Prostate gland (tissue), 2 donors: ENCODE measurements at places on chromosomes 16 and 17.

DNA sequence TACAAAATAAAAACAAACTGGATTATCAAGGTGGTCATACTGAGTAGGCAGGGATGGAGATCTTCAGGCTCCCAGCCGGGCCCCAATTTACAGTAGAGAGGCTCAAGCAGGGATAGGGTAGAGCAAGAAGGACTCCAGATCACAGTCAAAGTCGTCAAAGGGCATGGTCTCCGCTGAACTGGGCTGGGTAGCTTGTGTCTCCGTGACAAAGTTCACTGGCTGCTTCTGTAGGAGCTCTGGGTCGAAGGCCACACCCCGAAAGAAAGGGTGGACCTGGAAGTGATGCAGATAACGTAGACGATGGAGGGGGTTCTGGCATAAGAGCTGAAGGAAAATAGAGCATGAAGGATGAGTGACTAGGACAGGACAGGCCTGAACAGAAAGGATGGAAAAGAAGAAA, 3.6 kb downstream of the RSKR start:
- no peak for DNase-seq

DNA sequence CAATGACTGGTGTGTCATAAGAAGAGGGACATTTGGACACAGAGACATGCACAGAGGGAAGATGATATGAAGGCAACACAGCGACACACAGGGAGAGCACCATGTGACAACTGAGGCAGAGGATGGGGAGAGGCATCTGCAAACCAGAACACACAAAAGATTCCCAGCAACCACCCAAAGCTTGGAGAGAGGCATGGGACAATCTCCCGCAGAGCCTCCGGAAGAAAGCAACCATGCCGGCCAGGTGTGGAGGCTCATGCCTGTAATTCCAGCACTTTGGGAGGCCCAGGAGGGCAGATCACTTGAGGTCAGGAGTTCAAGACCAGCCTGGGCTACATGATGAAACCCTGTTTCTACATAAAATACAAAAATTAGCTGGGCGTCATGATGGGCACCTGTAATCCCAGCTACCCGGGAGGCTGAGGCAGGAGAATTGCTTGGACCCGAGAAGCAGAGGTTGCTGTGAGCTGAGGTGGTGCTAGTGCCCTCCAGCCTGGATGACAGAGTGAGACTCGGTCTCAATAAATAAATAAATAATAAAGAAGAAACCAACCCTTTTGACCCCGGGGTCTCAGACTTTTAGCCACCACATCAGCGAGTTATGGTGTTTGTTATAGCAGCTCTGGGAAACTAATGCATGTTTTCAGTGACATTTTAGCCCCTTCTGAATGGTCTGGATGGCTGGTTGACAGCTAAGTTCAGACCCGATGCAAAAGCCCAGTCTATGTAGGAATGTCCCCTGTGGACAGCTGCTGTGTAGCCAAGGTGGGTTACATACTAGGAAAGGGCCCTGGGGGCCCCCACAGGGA, 13.8 kb upstream of the PLCG2 start:
- DNase-seq = no peak

- no peak for DNase-seq
These were observed 23.3 kb downstream of the MEAK7 start for GRCh38 chr16:84481051-84481735.

- DNase-seq = no peak
These were observed 706 bp downstream of the TEN1 start for GRCh38 chr17:75979705-75980187.

- no peak for DNase-seq
These were observed 84.7 kb downstream of the TUBD1 start for GRCh38 chr17:59807892-59808509.

DNA sequence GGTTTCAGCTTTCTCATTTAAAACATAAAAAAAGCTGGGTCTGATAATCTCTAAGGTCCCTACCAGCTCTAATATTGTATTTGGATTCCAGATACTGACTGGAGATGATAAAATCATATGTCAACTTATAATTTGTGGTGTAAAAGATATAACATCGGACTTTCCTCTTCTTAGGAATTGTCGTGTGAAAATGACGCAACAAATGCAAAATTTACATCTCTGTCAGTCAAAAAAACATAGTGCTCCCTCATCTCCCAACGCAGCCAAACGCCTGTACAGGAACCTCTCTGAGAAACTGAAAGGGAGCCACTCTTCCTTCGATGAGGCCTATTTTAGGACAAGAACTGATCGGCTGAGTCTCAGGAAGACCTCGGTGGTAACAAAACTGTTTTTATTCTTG, 197.3 kb downstream of the ANKFN1 start:
- DNase-seq = no peak

- DNase-seq = no peak
These were observed 106.9 kb downstream of the SYCE1L start for GRCh38 chr16:77306075-77306474.

DNA sequence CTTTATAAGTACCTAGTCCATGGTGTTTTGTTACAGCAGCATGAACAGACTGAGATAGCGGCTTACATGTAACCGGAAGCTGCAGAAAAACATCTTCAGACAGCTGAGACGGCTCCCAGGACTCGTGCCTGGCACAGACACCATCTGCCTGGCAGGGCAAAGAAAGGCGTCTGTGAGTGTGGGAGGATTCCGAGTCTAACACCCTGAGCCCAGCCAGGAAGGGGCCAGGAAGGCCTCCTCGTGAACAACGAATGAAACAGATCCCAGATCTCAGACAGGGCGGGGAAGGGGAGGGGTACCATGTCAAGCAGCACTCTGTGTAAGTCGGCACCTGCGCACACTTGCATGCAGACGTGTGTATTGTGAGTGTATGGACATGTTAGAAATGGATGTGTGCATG, 4.4 kb upstream of the CSNK1D start:
- DNase-seq = no peak

DNA sequence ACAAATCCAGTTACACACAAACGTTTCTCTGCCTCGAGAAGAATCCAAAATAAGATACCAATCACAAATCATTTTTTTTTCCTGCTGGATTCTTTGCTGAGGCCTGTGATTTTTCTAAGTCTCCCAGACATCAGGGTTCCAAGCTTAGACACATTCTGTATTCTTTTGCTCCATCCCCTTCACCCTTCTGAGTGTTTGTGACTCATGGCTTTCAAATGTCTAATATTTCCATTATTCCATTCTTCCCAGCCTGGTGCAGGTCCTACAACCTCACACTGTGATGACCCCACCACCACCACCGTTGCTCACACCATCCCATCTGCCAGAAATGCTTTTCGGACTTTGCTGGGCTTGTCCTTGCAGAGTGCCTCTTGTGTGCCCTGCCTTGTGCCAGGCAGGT, 480.1 kb downstream of the SOX9 start:
- no peak for DNase-seq

- DNase-seq = no peak
These were observed 413.4 kb downstream of the CDH13 start for GRCh38 chr16:83040174-83040573.

DNA sequence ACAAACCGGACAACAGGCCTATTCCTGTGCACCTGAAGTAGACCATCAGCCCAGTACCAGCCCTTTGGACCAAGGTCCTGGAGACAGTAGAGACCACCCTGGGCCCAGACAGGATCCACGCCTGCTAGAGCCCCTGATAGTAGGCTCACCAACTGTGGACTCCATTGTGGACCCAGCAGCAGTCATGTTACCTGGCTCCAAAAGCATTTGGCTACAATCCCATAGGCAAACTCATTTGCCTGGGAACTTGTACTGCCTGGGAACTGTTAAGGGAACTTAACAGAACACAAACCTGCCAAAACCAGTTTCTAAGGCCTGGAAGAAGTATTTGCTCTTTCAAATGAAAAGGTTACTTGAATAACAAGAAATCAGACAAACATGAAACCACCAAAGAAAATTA, 10.0 kb upstream of the ACSM1 start:
- peak; percentile 79 for DNase-seq

DNA sequence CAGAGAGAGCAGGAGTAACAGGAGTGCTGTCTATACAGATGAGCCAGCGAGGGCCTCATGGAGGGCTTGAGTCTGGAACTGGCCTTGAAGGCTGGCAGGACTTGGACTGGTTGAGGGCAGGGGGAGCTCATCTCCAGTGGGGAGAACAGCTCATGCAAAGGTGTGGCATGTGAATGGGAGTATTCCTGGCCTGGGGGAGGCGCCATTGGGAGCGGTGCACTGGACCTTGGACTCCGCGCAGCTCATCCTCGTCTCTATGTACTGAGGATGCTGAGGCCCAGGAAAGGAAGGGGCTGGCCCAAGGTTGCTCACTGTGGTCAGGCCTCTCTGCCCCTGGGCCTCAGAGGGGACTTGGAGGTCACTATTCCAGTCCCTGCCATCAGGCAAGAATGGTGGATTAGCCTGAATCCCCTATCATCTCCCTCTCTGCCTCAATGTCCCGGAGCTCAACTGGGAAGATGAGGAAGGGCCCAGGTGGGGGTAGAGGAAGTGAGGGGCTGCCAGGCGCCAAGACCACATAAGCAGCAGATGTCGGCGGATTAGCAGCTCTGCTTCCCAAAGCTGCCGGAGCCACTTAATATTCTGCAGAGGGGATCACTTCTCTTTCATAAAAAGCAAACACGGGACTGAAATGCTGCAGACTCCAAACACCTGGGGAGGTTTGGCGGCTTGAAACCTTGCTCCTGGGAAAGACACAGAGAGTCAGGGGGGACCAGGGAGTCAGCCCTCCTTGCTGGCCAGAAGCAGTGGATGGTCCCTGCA, 88.9 kb downstream of the SDK2 start:
- DNase-seq = no peak

DNA sequence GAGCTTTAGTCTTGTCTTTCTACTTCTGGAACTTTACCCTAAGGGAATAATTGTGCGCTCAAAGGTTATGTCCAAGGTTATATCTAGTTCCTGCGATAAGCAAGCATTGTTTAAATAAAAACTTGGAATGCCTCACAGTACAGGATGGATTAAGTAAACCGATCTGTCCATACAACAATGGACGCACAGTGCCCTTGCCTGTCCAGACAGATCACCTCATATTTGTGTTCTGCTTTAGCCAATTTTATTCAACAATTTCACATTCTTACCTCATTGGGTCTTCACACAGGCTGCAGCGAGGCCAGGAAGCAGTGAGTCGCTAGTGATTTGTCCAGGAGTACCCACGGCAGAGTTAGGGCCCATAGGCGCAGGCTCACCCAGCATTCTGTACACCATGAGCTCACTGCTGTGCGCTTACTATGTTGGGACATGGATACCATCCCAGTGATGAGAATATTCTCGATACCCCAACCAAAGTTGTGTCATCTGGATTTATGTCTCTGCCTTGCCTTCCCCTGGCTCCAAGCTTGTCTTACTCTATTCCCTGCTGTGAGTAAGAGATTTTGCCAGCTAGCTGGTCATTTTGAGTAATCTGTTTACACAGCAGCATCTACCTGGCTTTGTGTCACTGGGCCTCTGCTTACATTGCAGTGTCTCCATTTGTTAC, 39.8 kb downstream of the USP43 start:
- peak; percentile 80 for DNase-seq

DNA sequence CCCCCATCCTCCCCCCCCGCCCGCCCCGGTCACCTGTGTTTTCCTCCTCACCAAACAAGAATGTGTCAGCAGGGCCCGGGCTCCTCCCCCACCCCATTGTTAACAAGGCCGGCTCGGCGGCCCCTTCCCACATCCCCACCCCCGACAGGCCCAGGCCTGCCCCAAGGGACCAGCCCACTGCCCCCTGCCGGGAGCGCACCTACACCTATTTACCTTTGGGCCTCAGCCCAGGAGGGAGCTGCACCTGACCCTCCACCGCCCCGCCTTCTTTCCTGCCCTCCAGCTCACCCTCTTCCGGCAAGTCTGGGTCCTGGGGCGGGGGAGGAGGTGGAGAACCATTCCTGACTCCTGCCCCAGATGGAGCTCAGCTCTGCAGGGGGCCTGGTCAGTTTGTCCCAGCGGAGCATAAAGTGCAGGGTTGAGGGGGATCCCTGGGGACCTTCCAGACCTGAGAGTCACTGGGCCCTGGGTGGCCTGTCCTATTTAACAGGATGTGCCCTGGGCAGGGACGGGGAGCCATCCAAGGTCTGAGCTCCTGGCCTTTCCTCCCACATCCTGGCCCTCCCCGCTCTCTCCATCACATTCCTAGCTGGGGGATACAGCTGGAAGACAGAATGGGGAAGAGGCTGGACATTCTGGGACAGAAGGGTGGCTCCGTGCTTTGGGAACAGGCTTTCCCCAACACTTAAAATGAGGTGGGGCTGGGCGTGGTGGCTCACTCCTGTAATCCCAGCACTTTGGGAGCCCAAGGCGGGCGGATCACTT, 8.3 kb downstream of the FOXJ1 start:
- DNase-seq = peak; percentile 79

GRCh38 chr17:51132964-51133319, 12.3 kb upstream of the SPAG9 start:
- no peak for DNase-seq

DNA sequence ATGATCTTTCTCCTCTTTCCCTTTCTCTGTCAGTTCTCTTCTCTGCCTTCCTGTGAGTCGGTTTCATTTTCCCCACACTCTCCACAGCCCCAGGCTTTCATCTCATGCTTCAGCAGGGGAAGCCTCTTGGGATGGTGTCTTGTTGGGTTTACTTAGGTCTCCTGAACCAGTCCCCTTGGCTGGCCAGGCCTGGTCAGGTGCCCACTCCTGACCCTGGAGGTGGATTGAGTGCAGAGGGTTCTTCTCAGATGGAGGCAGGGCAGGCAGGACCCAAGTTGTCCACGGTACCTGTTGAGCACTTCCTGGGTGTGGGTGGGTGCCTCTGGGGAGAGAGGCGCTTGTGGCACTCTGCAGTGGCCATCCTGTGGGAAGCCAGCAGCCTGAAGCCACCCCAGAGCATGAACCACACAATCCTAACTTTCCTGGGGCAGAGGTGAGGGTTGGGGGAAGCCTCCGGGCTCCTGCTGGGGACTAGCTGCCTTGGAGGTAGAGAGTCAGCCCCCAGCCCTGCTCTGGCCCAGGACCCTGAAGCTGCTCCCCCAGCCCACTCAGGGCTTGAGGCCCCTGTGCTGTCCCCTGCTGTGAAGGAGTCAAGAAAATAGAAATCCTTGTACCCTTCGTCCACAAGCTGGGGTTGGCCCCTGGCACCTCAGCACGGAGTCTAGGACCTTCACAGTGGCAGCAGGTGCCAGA, 2.0 kb upstream of the RAP1GAP2 start:
- DNase-seq = no peak

- no peak for DNase-seq
These were observed 1.3 kb upstream of the HSD17B2 start for GRCh38 chr16:82033683-82034300.

DNA sequence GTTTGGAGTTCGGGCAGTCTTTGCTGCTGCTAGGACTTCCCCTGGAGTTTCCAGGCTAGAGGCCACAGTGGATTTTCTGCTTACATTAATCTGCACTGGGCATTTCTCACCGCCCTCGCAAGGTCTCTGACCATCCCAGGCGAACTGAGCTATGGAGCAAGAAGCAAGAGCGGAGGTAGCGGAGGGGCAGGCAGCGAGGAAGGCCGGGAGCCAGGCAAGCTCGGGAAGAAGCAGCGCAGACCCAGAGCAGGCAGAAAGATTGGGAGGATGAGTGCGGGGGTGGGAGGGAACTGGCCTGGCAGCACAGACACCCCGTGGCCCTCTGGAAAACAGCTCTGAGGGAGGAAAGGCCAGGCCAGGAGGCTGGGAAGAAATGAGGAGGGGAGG, 3.8 kb downstream of the COTL1 start:
- no peak for DNase-seq
